ENCODE measurements at places on chromosomes 7 and 10.

GRCh38 chr10:5965266-5965665 is 12.1 kb downstream of the IL15RA start:
- DNase-seq, result no peak

- DNase-seq, result no peak
These were observed 274.6 kb upstream of the PLPP4 start for GRCh38 chr10:120182431-120182830.

GRCh38 chr7:69564454-69565417 is 33.5 kb upstream of the AUTS2 start:
- no peak for DNase-seq

- no peak for DNase-seq
These were observed 36.3 kb downstream of the LAMB4 start for GRCh38 chr7:108093851-108094331.
